ENCODE measurements at places on chromosomes 5 and 9.

GRCh38 chr9:114247077-114247476 is 75.8 kb upstream of the ORM1 start:
- no peak for DNase-seq

- no peak for DNase-seq
Observed at GRCh38 chr9:30771760-30772159, 1612.7 kb upstream of the ACO1 start.

GRCh38 chr9:123131258-123131657 is 97.8 kb downstream of the GPR21 start:
- peak; percentile 37 for DNase-seq

DNA sequence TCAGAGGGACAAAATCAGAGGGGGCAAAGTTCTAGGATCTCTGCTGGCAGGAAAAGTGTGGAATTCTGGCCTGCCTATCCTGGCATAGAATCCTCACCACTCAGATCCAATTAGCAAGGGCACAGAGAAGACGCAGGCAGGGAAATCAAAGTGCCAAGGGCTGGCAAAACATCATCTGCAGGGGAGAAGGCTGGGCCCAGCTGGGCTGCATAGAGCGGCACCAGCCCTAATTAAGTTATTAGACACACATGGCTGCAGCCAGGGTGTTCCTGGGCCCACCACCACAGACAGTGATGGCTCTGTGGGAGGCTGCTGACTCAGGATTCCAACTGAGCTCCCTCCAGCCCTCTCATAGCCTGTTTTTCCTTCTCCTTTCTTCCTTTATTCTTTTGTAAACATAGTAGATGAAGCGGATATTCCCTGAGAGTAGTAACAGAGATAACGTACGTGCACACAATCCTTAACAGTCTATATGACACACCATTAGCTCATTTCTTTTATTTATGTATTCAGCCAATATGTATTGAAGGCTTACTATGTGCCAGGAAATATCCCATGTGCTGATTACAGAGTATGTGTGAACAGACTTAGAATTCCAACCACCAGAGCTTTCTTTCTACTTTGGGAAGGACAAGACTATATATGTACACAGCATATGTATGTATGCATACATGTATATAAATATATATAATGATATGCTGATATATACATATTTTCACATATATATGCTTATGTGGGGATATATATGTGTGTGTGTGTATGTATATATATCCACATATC is 236.1 kb downstream of the ASTN2 start:
- DNase-seq = no peak

- no peak for DNase-seq
Observed at GRCh38 chr9:128062279-128062678, 4.8 kb downstream of the NAIF1 start.

DNA sequence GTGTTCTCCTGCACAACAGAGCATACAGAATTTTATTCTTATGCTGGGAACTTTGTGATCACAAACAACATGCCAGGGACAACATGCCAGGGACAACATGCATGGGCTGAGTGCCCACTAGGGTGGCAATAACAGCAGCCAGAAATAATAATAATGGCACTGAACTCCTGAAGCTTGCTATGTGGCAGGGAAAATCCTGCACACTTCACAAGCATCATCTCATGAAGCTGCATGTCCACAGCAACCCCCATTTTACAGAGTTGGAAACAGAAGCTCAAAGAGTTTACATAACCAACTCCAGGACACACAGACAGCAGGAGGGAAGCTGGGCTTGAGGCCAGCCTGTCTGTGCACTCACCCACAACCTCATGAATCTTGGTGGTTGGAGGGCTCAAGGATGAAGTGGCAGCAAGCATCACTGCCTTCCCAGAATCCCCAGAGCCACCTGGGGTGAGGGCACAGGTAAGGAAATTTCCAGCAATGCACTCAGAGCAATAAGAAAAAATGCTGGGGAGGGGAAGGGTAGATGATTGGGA is 111.4 kb downstream of the GABBR2 start:
- DNase-seq = no peak

DNA sequence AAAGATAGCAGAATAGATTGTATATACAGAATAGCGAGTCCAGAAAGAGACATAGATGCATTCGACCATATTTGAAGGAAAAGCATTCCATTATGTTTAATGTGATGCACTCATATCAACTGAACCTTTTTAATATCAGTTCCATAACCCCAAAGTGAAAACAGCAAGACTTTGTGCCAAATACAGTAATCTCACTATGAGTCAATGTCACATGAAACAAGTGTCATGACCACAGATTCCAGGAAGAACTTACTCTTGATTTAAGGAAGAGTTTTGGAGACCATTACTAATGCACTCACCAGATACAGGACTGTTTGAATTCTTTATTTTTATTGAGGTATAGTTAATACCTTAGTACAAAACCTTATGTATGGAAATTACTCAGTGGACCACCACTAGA is 220.5 kb downstream of the SH3GL2 start:
- DNase-seq = no peak

- no peak for DNase-seq
Observed at GRCh38 chr9:134992755-134993124, 75.0 kb upstream of the FCN1 start.

DNA sequence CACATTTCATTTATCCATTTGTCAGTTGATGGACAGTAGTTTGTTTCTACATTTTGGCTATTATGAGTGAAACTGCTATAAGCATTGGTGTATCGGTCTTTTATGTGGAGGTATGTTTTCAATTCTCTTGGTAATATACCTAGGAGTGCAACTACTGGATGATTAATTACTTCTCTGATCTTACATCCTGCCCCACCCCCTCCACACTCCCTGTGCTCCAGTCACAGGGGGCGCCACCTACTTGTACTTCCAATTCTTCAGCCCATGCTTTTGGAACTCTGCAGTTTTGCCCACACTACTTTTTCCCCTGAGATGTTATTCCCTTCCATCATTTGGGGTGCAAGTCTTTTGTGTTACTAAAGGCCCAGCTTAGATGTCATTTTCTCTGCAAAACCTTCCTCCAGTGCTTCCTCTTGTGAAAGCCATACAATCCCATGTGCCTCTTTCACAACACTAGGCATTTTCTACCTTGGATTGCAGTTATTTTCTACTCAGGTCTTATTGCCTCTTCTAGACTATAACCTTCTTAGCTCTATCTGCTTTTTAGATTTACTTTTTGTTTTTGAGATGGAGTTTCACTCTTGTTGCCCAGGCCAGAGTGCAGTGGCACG is 42.1 kb downstream of the SEC61B start:
- DNase-seq = no peak

DNA sequence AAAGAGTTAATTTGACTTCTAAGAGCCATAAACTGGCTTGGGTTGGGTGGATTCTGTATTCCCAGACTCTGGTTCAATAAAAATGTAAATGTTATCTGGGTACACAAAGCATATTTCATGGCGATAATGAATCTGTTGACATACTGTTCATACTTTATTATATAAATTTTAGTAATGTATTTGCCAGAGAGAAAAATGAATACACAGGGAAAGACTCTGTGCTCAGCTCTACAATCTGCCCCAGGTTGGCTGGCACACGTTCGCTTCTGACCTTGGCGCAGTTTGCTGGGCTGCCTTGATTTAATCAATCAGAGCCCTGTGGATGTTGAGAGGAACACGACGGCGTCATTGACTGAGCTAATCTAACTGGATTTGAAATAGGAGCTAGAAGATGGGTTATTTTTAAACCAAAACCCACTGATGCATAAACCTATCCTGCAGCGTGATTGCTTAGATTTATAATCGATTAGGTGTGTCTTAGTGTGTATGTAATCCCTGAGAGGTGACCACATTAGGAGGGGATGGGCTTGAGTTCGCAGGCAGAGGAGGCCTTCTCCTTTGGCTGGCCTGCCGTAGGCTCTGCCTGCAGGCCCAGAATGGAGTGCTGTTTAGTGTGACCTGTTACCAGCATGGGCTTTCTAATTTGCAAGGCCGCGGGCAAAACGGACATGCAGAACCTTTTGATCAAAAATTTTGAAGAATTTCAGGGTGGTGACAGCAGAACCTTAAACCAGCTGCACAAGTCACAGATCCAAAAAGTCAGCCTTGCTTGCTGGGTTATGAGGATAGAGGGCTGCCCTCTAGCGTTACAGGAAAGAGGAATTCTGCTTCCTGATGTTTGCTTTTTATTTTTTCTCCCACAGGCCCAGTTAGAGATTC is 3.9 kb upstream of the ADCY2 start:
- no peak for DNase-seq

DNA sequence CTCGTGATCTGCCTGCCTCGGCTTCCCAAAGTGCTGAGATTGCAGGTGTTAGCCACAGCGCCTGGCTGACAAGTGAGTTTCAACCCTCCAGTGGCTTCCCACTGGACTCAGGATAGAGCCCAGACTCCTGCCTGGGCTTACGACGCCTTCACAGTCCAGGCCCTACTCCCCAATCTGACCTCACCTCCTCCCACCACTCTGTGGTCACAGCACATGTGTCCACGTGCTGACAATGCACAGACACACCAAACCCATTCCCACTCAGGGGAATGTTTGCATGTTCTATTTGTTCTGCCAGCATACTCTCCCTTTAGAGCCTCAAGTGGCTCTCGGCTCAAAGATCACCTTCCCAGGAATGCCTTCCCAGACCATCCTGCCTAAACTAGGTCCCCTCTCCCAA is 31.1 kb upstream of the TRIM14 start:
- no peak for DNase-seq
